ENCODE measurements at places on chromosomes 5 and 9.

DNA sequence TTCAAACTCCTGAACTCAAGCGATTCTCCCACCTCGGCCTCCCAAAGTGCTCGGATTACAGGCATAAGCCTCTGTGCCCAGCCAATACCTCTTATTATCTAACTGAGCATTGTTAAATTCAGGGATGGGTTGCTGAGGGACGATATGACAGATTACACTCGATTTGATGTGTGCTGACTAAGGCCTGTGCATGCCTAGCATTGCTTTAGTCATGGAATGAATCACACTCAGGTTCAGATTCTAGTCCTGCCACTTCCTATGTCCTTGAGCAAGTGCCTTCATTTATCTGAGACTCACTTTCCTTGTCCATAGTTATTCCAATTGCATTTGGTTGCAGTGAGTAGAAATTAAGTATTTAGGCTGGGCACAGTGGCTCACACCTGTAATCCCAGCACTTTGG lies 19.5 kb downstream of the THBS4 start:
- no peak for DNase-seq

- DNase-seq: no peak
These were observed 270.6 kb downstream of the DENND1A start for GRCh38 chr9:123659358-123659757.

DNA sequence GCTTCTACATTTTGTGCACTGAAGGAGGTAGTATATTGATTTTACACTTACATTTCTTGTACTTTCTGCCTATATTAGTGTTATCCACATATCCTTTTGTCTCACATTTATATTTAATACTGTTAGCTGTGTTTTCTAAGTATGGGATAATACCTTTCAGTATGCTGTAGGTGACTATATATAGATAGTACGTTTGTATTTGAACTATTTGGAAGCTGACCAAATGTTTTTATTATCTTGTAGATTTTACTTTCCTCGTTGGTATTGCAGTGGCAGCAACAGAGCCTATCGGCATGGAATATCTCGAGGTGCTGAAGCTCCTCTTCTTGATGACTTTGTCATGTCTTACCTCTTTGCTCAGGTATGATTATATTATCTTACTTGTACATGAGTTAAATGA lies 59.1 kb downstream of the JAK2 start:
- no peak for DNase-seq

GRCh38 chr9:76894198-76894597 lies 11.7 kb downstream of the PRUNE2 start:
- peak; percentile 2 for DNase-seq

DNA sequence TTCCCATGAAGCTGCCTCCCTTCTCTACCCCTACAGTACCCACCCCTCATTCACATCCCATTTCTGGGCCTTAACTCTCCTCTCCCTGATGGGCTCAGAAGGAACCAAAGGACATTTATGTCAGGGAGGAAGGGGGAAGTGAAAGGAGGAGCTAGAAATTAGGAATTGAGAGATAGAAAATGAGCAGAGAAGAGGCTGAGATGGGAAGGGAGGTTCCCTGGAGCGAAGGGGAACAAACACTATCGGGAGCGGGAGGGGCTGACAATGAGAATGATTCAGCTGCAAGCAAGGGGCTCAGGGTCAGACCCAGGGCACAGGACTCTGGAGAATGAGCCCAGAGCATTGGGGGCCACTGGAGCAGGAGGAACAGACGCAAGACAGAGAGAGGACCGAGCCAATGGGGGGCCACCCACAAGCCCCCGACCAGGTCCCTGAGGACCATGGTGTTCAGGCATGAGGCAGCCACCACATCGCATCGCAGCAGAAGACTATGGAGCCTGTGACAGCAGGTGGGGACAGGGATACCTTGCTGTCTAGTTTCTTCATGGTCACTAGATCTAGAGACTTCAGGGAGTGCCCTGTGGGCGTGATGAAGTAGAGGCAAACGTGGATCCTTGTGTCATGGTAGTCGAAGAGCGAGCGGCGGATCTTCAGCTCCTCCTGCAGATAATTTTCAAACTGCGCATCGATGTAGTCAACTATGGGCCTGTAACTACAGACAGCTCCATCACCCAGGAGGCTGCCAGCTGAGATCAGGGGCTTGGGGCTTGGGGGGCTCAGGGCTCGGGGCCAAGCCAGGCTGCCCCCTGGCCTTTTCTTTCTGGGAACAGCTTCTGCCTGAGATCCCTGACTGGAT lies 13.6 kb downstream of the SEPTIN8 start:
- DNase-seq: no peak

GRCh38 chr5:143331956-143332355 lies 71.5 kb downstream of the NR3C1 start:
- DNase-seq: no peak

DNA sequence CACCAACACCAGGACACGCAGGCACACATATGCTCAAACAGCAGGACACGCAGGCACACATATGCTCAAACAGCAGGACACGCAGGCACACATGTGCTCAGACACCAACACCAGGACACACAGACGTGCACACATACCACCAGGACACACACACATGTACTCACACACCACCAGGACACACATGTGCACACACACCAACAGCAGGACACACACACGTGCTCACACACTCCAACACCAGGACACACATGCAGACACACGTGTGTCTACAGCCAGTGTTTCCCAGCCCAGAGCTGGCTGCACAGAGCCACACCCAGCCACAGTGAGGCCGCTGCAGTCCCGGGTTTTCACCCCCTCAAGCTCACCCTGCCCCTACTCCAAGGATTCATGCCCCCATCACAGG lies 25.0 kb upstream of the SLC12A7 start:
- DNase-seq: no peak

- DNase-seq: no peak
These were observed 17.3 kb upstream of the RNU6ATAC start for GRCh38 chr9:134181648-134182034.

GRCh38 chr9:113807173-113808061 lies 68.7 kb upstream of the ZNF618 start:
- peak; percentile 73 for DNase-seq

DNA sequence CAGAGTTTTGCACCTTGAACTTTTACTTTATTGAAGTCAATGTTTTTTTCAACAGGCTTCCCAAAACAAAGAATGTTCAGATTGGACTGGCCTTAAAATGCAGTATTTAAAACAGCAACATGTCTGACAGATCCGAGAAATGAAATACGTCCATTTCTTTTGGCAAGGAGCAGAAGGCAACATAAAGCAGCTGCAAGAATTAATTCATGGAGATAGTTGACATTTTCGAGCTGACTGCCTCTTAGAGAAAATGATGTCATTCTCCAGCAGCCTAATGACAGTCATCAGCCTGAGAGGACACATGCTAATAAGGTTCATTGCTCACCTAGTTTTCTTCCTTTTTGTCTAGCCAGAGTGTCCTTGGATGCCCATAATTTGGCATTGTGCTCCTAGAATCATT lies 232.2 kb upstream of the SEMA6A start:
- DNase-seq: no peak

GRCh38 chr9:133605856-133606707 lies 3.1 kb downstream of the FAM163B start:
- no peak for DNase-seq

- DNase-seq: no peak
These were observed 1.4 kb downstream of the ALAD start for GRCh38 chr9:113399646-113400200.

GRCh38 chr5:151257731-151258181 lies 4.8 kb downstream of the GM2A start:
- no peak for DNase-seq

- no peak for DNase-seq
These were observed 71.1 kb upstream of the HSPB3 start for GRCh38 chr5:54384356-54384933.

DNA sequence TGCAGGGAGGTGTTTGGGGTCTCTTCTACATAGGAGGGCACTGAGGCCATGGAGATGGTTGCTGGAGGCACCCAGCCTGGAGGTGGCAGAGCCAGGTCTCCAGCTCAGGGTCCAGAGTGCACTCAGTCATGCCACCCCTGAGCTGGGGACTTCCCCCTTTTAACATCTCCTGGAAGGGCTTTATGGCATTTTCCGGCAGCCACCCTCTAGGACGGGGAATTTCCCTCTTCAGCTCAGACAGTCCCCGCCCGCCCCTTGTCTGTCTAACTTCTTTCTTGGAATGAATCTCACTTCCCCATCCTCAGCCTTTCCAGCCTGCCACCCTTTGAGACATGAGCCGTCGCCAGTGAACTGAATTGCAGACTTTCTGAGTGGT lies 49.9 kb downstream of the COL15A1 start:
- no peak for DNase-seq

DNA sequence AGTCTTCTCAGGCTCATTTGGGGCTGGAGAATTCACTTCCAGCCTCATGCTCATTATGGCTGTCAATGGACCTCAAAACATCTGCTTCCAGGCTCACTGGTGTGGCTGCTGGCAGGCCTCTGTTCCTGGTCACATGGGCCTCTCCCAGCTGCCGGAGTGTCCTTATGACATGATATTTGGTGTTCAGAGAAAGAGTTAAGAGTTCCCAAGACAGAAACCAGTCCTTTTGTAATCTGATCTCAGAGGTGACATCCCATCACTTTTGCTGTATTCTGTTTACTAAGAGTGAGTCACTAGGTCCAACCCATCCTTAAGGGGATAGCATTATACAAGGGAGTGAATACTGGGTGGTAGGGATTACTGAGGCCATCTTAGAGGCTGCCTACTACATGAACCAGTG lies 104.6 kb downstream of the CACNA1B start:
- DNase-seq: no peak

GRCh38 chr5:10521466-10522223 lies 42.2 kb upstream of the ANKRD33B start:
- DNase-seq: peak; percentile 27

DNA sequence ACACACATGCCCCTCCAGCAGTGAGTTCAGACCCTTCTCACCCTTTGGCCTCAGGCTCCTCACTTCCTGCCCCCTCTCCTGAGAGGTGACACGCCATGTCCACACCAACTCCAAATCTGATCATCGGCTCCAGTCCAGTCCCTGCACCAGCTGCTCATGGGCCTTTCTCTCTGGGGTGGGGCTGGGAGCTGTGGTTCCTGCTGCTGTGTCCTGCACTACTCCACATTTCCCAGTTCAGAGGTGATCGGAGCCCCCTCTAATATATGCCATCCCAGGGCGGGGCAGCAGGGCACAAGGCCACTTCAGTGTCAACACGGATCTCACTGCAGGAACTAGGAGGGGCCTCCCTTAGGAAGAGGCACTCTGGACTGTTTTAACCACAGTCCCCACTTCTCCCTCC lies 91.5 kb downstream of the ADAMTS2 start:
- no peak for DNase-seq

- peak; percentile 2 for DNase-seq
These were observed 26.0 kb downstream of the DDX4 start for GRCh38 chr5:55763746-55764420.

DNA sequence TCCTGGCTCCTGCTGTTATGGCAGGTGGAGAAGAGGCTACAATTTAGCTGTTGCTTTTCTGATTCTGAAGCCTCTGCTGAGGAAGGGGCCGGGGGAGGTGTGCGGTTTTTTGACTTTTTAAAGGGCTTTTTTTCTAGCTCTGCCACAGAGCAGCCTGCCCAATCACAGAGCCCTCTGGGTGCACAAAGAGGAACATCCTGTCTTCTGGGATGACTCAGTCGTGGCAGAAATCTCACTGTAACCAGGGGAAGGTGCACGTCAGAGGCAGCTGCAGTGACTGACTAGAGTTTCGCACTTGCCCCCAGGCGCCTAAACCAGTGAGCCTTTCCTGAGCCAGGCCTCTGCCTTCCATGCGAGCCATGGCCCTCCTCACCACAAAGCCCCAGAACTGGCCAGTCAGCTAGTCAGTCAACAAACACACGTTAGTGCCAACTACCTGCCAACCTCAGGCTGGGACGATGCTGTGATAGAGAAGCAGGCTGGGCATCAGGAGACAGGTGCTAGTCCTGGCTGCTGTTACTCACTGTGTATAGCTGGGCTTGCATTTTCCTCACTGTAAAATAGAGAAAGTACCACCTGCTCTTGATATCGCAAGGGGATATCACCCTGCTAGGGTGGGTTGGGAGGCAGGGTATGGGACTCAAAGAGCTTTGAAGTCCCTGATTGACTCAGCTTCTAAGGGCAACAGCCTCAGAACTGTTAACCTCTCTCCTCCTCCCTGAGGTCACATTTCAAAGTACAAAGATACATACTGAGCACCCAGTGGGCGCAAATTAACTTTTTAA lies 2.2 kb downstream of the AKNA start:
- no peak for DNase-seq

GRCh38 chr5:138653502-138653901 lies 78.3 kb upstream of the HSPA9 start:
- peak; percentile 30 for DNase-seq

DNA sequence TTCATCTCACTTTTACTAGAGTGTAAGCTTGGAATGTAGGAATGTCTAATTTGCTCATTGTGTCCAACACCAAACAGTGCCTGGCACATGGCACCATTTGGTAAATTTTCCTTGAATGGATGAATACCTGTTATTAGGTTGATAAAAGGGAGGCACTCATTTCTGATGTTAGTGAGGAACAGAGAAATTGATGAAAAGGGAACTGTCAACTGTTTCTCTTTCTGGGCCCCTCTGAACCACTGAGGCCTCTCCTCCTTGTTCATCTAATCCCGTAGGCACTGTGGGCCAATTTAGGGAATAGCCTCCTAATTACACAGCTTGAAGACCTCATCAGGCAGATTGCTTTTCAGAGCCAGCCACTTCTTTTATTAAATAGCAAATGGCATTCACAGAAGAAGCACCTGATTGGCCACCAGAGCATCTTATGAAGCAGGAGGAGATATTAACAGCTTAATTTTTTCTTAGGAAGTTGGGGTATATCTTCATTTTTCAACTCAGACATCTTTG lies 22.6 kb downstream of the MRRF start:
- DNase-seq: no peak

DNA sequence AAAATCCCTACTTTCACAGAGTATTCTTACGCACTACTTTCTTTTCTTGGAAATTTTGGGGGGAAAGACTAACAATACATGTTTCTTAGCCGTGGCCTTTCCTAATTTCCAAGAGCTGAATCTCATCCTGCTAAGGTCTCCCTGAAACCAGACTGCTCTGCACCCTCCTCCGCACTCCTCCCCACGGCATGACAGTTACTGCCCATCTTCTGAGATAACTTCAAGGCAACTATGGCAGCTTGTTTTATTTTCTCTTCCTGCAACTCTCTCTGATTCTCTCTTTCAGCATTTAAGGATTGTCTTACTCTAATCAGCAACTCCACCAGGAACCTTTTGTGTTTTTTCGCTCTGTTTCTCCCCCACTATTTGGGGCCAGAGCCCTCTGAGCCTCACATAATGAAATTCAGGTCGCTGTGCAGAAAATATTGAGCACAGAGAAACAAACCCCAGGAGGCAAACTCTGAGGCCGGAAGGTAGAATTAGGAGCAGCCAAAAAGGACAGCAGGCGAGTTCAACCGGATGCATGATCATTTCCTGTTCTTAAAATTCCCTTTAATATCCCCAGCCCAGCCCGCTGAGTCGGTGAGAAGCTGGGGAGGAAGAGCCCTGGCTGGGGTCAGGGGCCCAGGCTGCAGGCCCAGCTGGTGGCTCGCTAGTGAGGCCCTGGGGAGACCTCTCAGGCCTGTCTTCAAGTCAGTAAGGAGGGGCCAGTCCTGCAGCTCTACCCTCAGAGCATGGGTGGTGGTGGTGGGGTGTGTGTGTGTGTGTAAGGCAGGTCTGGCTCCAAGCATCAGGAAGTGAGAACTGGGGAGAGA lies 213.6 kb upstream of the S1PR3 start:
- DNase-seq: no peak

- DNase-seq: no peak
These were observed 33.0 kb downstream of the TRIM32 start for GRCh38 chr9:116720111-116720510.
